NCI-H2227 treated with DMSO at 0.1 percent for 48 hours (cell line): ENCODE measurements at places on chromosomes 1 and 21.

GRCh38 chr1:57325117-57325516 lies 98.7 kb downstream of the DAB1 start:
- no peak for DNase-seq

DNA sequence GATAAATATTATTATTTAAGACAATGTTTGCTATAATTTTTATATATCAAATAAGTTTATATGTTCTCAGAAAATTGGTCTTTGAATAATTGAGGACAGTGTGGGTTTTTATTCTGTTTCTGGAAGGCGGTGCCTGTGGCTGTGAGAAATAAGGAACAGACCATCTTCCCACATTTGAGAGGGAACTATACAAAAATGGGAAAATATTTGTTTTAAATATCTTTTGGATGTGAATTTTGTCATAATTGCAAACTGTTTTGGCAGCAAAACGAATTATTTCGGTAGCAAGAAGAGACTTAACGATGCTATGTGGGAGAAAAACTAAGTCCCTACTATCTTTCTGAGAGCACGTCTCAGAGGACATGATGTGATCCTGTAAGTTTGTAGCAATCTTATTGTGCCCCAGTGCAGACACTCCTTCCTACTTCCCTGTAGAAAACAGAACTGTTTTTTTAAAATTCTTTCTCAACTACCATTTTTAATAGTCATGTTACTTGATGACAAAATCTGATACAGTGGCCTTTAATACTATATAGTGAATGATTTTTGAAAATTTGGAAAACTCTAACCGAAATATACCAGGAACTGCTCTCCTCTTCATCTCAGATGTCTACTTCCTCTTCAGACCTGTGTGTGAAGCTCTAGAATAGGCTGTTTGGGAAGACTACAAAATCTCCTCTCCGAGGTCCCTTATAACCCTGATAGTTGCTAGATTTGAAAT lies 25.4 kb downstream of the PTPRC start:
- DNase-seq, result no peak

- DNase-seq, result no peak
Measured at GRCh38 chr1:15264769-15265168, 17.7 kb downstream of the FHAD1 start.

DNA sequence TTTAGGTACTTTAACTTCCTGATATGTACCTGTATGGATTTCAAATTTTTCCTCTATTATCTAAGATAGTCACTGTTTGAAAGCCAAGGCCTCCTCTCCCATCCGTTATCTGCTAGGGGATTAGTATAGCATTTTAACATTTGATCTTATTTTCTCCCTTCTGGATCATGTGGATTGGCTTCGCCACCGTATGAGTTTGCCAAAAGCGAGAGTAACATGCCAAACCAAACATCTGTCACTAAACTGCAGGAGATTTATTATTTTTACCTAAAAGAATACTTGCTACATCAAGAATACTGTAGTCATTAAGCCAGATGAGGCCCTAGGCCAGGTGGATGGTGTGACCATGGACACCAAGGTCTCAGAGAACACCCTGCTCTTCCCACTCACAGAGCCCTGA lies 28.5 kb upstream of the EEIG2 start:
- DNase-seq, result no peak

DNA sequence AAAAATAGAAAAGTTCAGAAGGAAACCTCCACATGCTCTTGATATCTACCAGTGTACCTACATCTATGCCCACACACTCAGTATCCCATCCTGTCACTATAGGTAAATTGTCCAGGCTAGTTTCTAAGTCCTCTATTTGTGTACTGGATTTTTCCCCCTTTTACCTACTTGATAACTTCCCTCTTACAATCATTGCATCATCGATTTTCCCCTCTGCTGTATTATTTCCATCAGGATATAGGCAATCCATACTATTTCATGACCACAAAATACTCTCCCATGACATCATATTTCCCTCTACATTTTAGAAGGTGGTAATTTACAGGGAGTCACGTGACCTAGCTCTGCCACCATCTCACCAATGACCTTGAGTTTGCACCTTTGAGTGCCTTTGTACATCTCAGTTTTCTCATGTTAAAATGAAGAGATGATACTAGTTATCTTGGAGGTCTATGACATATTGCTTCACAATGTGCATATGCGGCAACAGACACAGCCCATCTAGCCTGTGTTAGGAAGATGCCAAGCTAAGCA lies 88.2 kb downstream of the GDAP2 start:
- no peak for DNase-seq

GRCh38 chr1:156813750-156814570 lies 2.7 kb downstream of the SH2D2A start:
- no peak for DNase-seq

GRCh38 chr1:233038581-233038980 lies 88.2 kb downstream of the NTPCR start:
- no peak for DNase-seq

DNA sequence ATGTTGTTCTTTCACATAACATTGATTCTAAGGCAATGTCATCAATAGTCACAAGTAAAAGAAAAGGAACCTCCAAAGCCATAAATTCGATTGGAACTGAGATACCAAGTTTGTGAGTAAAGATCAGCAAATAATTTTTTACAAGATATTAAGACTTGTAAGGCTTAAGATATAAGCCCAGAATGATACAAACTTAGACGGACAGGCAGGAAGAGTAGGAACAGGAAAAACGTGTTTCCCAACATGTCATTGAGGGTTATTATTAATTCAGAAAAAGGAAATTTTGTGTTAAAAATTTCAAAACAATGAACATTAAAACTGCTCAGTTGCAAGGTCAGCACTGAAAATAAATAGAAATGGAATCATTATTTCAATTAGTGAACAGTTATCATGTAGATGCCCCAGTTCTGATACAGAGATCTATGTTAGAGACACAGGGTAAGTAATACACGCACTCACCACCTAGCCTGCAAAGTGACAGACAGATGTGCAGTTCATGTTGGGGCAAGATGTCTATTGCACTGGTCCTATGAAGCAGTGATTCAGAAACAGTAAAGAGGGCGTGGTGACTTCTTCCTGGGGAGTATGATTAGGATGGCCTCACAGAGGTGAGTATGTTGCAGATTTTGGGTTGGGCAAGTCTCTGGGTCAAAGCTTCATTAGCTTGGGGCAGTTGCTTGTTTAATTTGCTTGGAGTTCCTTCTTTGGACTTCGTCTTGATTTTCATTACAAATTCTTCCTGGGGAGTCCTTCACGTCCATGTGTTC lies 284.4 kb downstream of the SETD4 start:
- no peak for DNase-seq

- no peak for DNase-seq
Measured at GRCh38 chr1:107158991-107159390, 18.2 kb downstream of the NTNG1 start.

- DNase-seq, result peak; percentile 80
Measured at GRCh38 chr1:17011439-17012307, at the start of gene ATP13A2. ATP13A2 (minus strand) TSS chr1:17011928; CDS start chr1:17011738, 190 bp downstream.

- no peak for DNase-seq
Measured at GRCh38 chr1:55347866-55348265, 132.7 kb upstream of the USP24 start.

- no peak for DNase-seq
Measured at GRCh38 chr1:28078680-28079626, 9.5 kb downstream of the EYA3 start.

DNA sequence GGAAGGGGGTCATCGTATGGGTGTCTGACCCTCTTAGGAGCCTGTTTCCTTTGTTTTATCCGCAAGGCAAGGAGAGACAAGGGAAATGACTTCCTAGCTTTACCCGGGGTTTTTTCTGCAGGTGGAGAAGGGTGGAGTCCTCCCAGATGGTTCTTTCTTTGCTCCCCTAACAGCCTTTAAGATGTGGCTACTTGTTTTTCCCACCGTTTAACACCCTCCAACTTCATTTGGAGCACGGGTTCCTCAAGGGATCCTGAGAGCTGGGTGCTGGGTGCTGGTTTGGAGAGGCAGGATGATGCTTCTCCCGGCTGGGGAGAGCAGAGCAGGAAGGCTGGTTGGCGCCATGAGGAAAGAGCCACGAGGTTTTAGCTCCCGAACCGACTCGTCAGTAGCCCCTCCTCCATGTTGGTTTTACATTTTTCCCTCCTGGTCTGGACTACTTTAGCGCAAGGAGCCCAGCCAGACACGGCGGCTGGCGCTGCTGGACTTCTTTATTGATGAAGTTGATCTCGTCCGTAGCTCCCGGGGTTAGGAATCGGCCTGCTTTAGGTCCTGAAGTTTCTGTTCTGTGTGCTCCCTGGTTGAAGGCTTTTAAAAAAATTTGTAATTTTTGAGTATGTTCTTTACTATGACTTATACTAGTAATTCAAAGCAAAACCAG lies 1.4 kb downstream of the UCK2 start:
- DNase-seq, result peak; percentile 69

DNA sequence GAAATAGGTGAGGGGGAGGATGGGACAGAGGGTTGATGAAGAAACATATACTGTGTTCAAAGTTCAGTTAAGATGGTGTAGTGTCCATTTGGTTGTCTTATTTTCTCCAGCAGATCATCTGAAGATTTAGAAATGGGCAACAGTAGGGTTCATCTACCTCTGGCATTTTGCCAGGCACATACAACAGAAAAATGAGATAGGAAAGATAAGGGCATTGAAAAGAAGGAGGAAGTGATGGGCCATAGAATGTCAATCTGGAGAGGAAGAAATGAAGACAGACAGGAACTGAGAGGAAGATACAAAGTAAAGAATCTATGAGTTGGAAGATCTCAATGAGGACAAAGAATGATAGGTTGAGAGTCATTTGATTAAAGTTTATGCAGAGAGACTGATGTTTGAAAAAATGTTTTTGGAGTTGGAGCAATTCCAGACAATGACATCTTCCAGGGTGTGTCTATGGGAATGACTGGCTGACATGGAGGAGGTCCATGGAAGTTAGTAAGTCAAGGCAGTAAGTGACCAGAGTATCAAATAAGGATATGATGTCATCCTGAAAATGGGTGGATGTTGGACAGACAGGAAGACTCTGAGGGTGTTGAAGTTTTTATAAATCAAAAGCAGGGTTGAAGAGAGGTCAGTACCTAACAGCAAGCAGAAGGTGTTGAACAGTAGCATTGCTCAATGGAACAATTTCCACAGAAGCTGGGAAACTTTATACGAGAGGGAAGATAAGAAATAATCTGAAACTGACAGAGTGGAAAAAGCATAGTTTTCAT lies 18.7 kb upstream of the CD55 start:
- no peak for DNase-seq

DNA sequence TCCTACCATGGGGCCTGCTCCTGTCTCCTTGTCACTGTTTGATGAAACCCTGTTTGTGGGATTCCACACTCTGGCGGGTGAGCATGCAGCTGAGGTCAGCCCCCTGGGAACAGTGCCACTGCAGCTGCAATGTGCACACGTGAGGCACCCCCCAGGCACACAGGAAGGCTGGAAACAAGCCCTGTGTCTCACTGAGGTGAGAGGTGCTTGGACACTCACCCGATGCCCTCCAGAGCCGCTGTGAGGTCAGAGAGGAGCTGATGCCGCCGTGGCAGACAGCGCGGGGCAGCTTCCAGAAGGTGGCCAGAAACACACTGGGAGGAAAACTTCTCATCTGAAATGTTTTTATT lies 49.7 kb downstream of the SLX9 start:
- DNase-seq, result no peak

GRCh38 chr1:106480629-106481028 lies 575.8 kb upstream of the PRMT6 start:
- no peak for DNase-seq

DNA sequence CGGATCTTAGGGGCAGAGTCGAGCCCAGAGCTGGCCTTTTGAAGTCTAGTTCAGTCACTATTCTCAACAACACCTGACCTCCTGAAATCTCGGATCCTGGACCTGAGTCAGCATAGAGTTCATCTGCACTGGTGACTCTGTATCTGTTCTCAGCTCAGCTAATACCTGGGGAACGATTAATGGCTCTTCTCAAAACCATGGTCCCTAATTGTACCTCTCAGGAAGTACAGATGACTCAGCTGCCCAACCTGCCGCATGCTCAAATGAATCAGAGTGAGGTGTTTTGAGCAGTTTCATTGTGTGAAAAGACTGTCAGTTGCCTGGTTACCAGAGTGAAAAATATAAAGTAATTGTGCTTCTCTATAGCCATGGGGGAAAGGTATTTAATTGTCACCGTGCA lies 89.2 kb downstream of the SLC35F3 start:
- peak; percentile 71 for DNase-seq

GRCh38 chr21:38669186-38669585 lies 136.5 kb upstream of the ETS2 start:
- DNase-seq, result peak; percentile 19

DNA sequence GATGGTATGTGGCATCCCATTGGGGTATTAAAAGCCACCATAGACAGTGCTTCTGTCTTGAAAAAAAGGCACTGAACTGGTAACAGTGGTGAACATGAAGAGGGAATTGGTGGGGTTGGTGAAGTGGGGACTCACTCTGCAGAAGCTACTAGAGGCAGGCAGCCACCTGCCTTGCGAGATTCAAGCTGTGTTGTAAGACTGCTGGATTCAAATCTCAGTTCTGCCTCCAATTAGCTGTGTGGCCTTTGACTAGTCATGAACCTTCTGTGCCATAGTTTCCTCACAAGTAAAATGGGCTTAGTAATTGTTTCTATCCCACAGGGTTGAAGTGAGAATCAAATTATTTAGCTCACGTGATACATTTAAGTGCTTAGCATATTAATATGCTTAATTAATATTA lies 16.6 kb upstream of the ELOA start:
- DNase-seq, result no peak

GRCh38 chr21:43903451-43904091 lies 38.5 kb downstream of the AGPAT3 start:
- no peak for DNase-seq

GRCh38 chr1:59198564-59198963 lies 98.3 kb upstream of the FGGY start:
- no peak for DNase-seq

DNA sequence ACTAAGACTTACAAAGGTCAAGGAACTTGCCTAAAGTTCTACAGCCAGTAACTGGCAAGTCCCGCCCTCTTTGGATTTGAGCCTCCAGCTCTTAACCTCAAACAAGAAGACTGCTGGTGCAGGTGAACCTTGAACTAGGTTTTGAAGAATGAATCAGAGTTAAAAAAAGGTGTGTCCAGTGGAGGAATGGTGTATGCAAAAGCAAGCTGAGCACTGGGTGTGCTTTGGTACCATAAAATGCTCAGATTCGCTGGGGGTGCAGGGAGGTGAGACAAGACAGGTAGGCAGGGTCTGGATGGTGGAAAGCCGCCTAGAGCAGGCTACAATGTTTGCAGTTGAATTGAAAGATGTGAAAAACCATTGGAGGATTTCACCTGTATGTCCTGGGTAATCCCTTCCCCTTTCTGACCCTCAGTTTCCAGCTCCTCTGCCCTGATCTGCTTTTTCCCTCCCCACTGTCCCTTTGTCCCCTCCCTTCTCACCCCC lies 39.8 kb downstream of the FOXD2 start:
- no peak for DNase-seq

- DNase-seq, result no peak
Measured at GRCh38 chr21:41711416-41712007, 55.3 kb downstream of the RIPK4 start.

DNA sequence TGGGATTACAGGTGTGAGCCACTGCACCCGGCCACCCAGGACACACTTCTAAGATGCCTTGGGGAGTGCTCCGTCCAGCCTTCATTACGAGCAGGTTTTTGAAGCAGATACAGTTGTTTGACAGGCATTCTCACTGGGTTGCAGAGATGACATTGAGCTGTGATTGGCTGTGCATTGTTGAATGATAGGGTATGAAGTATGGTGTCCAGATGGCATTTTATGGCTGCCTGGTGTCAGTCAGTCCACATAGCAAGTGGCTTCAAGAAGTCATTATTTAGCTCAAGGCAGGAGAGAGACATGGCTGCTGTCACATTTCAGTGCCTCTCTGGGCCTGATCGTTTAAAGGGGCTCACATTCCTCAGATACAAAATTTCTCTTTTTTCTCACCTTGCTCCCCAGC lies 14.8 kb upstream of the PADI2 start:
- no peak for DNase-seq
